Activated CD4-positive, alpha-beta T cell treated with anti-CD3 and anti-CD28 coated beads, Interleukin-2, Interleukin-4, amounts not matched to agents 100 ng/mL and 50 ng/mL, durations not matched to agents 16 hours and 8 hours (primary cell): ENCODE measurements at places on chromosomes 7 and 10.

DNA sequence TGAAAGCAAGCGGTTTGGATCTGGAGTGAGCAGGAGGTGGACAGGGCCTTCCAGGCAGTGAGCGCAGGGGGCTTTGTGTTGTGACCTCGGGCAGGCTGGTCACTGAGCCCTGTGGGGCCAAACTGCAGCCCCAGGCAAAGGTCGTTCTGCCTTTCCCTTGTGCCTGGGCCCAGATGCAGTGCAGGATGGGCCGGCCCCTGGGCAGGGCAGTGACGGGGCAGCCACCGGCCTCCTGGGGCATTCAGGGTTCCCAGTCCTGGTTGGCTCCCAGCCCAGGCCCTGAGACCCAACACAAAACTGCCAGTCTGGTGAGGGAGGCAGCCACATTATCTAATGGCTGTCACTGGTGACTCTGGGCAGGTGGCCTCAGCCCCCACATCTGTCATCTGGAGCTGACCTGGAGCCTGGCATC lies 7.1 kb downstream of the ARPC1B start:
- no peak for DNase-seq

- DNase-seq = no peak
Observed at GRCh38 chr7:471191-471865, 48.3 kb downstream of the PDGFA start.

DNA sequence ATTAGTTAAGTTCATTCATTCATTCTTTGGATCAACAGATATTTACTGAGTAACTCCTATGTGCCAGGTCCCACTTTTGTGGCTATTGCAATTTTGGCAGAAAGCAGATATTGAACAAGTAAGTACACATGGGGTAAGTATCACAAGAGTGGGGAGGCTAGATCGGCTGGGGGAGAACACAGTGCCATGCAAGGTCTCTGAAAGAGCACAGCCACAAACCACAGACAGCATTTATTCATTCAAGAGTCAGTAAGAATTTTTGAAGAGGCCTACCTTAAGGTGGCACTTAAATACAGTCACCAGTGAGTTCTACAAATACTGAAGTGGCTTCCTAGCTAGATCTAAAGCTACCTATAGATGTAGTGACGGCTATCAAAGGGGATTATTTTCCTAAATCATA lies 304.2 kb downstream of the RNLS start:
- no peak for DNase-seq

- no peak for DNase-seq
Observed at GRCh38 chr10:132542086-132542775, 4.6 kb downstream of the INPP5A start.

DNA sequence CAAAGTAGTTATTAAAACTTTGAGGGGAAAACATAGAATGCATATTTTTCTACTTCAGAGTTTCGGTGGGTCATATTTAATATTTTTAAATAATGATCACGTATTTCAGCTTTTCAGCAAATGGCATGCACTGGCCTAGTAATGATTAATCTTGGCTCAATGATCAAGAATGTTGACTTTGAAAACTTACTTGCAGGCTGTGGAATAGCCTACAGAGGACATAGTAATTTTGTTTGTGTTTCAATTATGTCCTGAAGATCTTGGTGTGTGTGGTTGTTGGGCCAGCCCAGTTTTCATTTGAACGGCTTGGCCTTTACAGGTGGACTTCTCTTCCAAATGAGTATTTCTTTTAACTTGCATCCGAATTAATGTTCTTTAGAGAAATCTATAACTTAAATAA lies 35.1 kb downstream of the ADD3 start:
- DNase-seq = no peak

GRCh38 chr10:33066558-33067236 lies 108.7 kb upstream of the ITGB1 start:
- no peak for DNase-seq

GRCh38 chr7:43803865-43804264 lies 45.4 kb downstream of the BLVRA start:
- DNase-seq = no peak

DNA sequence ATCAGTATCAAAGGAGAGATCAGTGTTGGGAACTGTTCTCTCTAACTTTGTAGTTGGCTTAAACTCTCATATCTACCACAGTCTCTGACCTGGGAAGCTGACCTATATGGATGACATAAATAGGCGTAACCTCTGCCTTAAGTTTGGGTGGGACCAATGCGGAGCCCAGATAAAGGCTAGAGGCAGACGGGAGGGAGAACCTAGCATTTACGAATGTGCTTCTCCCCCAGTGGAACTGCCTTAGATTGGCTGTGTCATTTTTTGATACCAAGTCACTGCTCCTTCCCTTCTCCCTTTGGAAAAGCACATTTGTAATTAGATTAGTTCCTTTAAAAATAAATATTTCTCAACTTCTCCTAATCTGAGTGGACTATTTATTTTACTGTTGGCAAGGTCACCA lies 23.7 kb upstream of the LRRN3 start:
- no peak for DNase-seq

DNA sequence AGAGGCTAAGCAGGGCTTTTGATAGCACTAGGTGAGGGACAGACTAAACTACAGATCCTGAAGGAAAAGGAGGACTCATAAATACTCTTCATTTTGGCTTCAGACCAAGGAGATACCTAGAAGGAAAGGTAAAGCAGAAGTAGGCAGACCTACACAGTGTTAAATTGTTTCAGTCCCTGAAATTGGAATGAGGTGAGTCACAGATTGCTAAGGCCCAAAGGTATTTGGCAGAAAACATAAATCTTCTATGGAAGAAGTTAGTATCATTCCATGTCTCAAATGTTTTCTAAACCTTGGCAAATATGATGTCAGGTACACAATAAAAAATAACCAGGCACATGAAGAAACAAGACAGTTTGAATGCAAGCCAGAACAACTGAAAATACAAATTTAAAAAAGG lies 30.0 kb downstream of the MTERF1 start:
- DNase-seq = no peak

DNA sequence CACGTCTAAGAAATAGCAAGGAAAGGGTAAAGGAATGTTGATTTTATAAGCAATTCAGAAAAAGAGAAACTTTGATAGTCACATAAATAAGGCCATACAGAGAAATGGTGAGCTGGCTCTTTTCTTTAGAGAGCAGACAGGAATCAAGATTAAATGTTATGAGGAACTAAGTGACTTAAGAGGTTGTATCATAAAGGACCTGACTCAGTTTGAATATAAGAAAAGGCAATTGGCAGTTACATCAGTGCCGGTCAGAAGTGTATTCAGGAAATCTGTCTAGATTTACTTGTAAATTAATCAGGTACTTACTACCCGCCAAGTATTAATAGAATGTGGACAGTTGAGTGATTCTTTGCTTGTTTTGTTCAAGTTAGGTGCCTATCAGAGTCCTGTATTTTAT lies 2.1 kb downstream of the MRPL32 start:
- DNase-seq = no peak

- no peak for DNase-seq
Observed at GRCh38 chr7:53218730-53219504, 183.5 kb downstream of the POM121L12 start.

DNA sequence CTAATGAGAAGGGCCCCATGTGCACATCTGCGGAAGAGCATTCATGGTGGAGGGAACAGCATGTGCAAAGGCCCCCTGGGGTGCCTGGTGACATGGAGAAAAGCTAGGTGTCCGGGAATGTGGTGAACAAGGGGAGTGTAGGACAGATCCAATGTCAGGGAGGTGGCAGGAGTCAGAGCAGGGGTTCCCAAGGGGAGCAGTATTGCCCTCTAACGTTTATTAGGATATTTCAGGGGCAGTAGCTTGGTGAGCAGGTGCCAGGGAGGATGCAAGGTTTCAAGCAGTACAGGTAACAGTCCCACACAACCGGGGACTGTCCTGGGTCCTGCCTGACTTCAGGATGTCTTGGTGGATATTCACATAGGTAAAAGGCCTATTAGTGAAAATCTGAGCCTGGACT lies 209.6 kb downstream of the EMX2 start:
- no peak for DNase-seq

- DNase-seq = no peak
Observed at GRCh38 chr10:56318816-56319215, 42.2 kb downstream of the ZWINT start.

- DNase-seq = no peak
Observed at GRCh38 chr7:65971021-65971420, 11.0 kb downstream of the GUSB start.
